KBM-7 (cell line): ENCODE measurements at places on chromosomes 2 and 18.

DNA sequence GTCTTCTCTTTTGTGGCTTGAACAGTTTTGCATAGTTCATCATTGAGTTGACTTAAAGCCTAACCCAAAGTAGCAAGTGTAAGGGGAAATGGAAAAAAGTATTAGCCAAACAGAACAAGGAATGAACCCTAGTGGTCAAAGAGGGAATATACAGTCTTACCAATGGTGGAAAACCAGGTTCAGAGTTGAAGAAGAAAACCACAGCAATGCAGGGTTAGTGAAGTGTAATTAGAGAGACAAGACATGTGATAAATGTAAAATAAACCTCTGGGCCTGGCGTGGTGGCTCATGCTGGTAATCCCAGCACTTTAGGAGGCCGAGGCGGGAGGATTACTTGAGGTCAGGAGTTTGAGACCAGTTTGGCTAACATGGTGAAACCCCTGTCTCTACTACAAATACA lies 2.4 kb downstream of the TTN start:
- peak; percentile 38 for DNase-seq

GRCh38 chr2:79100285-79100684 lies 12.5 kb upstream of the REG1B start:
- peak; percentile 1 for DNase-seq

- no peak for DNase-seq
These were observed 46.7 kb downstream of the SMAD7 start for GRCh38 chr18:48904091-48904490.

- no peak for DNase-seq
These were observed 119.9 kb upstream of the ACVR1C start for GRCh38 chr2:157748371-157749142.

DNA sequence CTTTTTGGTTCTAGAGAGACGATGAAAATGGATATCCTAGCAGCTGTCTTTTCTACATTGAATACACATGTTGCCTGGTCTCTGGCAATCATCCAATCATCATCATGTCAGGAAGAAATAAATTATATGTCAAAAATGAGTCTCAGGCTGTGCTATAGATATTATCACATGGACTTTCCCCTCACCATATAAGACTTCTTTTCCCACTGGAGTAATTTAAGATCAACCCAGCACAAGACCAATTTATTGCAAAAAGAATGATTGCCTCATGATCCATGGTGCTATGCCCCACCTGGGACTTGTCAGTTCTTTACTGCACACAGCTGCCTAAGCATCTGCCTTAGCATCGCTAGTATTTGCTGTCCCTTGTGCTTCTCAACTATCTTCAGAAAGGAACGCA lies 783.7 kb upstream of the TMEFF2 start:
- DNase-seq = no peak

DNA sequence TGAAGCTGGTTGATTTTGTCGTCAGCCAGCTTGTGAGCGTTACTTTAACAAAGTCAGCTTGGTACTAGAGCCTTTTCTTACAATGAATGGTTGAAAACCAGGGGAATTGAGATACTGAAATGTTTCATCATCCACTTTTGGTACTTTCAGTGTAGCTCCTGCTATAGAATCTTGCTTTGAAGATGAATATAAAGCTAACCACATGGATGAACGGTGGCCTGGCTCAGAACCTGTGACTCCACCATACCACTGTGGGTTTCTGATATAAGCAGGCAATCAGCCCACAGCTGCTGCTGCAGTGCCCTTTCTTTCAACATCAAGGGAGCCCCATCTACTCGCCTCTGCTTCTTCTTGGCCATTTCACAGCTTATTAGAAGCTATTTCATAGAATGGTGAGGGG lies 53.2 kb upstream of the GPR45 start:
- DNase-seq = no peak

GRCh38 chr2:83595926-83596325 lies 863.2 kb downstream of the SUCLG1 start:
- no peak for DNase-seq

DNA sequence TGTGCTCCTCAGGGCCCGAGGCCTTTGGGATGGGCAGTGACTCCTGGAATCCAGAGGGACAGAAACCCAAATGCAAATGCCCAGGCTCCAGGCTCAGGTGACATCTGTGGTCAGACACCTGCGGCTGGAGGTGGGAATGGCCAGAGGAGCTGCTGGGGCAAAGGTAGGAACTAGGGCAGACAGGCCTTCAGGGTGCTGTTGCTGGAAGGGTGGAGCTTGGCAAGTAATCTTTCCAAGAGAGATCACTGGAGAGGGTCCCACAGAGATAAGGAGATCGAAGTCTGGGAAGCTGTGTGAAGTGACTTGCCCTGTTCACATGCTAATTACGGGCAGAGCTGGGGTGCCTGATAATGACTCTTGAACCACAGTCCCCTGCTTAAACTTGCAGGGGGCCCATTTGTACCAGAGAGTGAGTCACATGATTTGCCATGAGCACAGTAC lies 82.4 kb downstream of the ACAA2 start:
- no peak for DNase-seq

DNA sequence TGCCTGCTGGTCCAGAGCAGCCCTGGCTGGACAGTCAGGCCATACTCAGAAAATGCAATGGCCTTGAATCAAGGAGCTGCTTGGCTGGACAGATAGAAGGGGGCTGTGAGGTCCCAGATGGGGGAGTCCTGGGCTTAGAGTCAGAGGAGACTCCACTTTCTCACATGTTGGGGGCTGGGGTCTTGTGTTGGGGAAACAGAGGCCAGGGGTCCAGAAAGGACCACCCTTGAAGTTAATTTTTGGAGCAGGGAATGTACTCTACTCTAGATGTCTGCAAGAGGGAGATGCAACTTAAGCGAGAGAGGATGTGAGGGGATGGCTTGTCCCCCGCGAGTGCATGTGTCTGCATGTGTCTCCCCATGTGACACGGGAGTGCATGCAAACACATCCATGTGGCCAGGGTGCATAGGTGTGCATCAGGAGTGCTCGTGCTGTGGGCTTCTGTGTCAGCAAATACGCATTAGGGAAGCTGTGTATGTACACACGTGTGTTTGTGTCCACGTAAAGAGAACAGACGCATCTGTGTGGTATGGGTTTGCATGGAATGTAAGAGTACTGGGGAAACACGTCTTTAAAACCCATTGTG lies 303.2 kb downstream of the MYCN start:
- no peak for DNase-seq
